ENCODE measurements at places on chromosomes 3 and 15.

DNA sequence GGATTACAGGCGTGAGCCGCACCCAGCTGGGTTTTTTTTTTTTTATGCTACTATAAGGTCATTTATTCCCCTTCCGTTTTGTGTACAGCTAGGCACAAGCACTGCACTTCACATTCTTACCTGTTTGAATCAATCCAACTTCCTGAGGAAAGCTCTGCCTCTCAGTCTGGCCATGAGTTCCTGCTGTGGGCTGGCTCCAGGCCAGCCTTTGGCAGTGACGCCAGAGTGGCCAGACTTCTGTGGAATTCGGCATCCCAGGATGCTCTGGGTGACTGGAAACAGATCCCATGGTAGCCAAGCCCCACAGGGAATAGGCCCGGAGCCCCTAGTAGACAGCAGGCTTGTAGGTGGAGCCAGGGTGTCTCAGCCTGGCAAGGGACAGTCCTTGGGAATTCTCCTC lies 21.5 kb upstream of the TIMP4 start:
- peak; percentile 63 for DNase-seq

DNA sequence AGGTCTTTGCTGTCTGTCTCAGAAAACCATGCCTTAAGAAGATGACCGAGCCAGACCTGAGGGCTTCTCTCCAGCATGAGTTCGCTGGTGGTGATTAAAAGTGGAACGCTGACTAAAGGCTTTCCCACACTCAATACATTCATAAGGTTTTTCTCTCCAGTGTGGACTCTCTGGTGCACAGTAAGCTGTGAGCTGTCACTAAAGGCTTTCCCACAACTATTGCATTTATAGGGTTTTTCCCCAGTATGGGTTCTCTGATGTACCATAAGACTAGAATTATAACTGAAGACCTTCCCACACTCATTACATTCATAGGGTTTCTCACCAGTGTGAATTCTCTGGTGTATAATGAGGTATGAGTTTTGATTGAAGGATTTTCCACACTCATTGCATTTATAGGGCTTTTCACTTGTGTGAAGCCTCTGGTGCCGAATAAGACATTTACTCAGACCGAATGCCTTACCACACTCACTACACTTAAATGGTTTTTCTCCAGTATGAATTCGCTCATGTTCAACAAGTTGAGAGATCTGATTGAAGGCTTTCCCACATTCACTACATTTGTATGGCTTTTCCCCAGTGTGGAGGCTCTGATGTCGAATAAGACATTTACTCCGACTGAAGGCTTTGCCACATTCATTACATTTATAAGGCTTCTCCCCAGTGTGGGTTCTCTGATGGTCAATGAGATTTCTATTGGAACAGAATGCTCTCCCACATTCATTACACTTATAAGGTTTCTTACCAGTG lies 21.9 kb upstream of the ZNF445 start:
- DNase-seq: no peak

GRCh38 chr3:178392511-178392926 lies 143.7 kb upstream of the KCNMB2 start:
- no peak for DNase-seq

- no peak for DNase-seq
Measured at GRCh38 chr3:129195731-129196256, 12.1 kb upstream of the CNBP start.

DNA sequence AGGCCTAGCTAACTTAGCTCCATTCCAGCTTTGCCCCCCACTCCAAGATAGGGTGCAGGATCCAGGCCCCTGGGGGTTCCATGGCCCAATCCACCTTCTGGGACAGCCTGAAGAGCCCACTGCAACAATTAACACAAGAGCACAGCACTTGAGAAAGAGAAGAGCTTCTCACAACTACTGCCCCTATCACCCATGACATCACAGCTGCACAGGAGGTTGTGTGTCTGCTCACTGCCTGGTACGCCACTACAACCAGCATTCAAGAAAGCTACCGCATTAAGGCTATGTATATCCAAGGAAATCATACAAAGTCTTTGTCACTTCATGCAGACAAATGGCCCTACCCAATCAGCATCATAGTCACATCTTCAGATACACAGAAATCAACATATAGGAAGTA lies 62.0 kb downstream of the MYO5A start:
- no peak for DNase-seq

- no peak for DNase-seq
Measured at GRCh38 chr15:68091743-68092142, 37.6 kb downstream of the PIAS1 start.

GRCh38 chr3:5120446-5120845 lies 1.6 kb upstream of the ARL8B start:
- no peak for DNase-seq

GRCh38 chr15:63974021-63974420 lies 72.3 kb downstream of the DAPK2 start:
- no peak for DNase-seq

DNA sequence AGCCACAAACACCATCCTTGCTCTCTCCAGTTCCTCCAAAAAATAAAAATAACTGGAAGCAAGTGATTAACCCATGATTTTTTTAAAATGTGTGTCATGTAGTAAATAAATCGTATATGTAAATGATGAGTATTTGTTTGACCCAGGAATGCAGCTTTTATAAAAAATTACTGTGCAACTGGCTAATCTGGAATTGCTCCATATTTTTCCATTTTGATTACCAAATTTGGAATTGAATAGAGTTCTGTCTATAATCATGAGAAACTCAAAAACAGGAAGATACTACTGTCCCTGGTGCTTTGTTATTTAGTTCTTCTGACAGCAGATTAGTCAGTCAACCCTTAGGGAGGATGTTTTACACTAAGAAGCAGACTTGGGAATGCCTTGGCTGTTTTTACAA lies 116.2 kb downstream of the CCNL1 start:
- no peak for DNase-seq

- no peak for DNase-seq
Measured at GRCh38 chr3:106392915-106393314, 524.1 kb upstream of the CBLB start.

- no peak for DNase-seq
Measured at GRCh38 chr3:47586746-47587145, 8.1 kb upstream of the CSPG5 start.

DNA sequence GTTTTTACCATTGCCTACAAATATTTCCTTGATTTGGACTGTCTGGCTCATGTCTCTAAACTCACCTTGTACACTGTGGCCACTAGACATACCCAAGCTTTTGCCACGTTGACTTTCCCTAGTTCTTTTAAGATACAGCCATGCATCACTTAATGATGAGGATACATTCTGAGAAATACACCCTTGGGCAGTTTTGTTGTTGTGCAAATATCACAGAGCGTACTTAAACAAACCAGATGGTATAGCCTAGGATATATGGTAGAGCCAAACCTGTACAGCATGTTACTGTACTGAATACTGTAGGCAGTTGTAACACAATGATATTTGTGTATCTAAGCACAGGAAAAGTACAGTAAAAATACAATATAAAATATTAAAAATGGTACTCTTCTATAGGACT lies 5.5 kb downstream of the ARHGEF26 start:
- no peak for DNase-seq

GRCh38 chr3:49004352-49005302 lies 2.6 kb upstream of the WDR6 start:
- peak; percentile 84 for DNase-seq

DNA sequence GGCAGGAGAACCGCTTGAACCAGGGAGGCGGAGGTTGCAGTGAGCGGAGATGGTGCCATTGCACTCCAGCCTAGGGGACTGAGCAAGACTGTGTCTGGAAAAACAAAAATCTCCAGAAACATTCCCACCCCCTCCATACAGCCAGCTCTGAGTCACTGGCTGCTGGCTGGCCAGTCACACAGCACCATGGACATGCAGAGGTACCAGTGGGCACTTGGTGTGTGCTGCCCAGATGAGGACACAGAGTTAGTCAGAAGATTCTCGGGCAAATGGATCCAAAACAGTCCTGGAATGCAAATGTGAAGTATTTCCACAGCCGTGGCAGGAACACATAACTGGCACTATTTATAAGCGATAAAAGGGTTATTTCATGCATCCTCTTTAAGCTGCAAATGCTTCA lies 44.6 kb downstream of the BDH1 start:
- DNase-seq: no peak

DNA sequence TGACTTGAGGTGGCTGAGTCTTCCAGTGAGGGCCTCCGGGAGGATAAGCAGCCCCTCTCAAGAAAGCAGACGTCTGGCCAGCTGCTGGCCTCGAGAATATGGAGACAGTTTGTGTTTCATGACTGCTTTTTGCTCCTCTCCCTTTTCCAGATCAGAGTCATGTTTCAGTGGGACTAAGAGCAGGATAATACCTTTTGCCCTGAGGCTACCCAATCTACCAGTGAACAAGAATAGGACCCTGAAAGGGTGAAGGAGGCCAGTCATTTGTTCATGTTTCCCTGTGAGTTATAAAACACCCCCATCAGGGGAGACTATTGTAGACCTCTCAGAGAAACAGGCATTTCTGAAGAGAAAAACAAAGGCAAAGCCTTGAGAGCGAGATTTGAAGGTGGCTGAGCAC lies 137.4 kb downstream of the RYR3 start:
- no peak for DNase-seq

DNA sequence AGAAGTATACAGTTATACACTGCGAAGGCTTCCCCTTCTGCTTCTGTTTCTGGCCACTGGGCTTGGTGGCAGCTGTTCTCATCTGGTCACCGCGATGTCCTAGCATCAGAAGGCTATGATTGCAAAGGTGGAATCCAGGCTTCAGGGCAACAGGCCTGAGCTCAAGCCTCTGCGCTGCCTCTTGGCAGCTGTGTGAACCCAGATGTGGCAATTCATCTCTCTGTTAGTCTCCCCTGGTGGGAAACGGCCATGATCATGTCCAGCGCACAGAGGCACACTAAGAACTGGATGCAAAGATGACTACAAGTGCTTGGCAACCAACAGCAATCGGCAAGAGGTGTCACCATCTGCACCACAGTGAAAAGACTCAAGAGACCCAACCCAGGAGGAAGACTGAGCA lies 78.9 kb downstream of the PCSK6 start:
- DNase-seq: peak; percentile 7

DNA sequence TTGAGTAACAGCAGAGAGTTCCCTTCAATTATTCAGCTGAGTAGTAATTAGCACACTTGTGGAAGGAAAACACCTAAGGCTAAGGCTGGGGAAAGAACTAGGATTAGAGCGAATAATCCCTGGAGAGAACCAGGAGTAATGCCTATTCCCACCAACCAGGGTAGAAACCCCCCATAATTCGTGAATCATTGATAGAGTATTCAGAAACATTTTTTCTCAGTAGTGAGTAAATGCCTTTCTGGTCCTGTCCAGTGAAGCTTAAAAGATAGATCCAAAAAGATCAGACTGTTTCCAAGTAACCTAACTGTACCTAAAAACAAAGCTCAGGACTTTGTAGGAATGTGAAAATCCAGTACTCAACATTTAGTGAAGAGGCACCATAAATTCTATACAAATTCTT lies 71.2 kb downstream of the DGKG start:
- DNase-seq: no peak

GRCh38 chr3:16234281-16234680 lies 30.5 kb downstream of the DPH3 start:
- DNase-seq: no peak

GRCh38 chr3:117488983-117489382 lies 779.4 kb downstream of the TUSC7 start:
- DNase-seq: no peak

GRCh38 chr3:117248153-117248552 lies 538.6 kb downstream of the TUSC7 start:
- no peak for DNase-seq

DNA sequence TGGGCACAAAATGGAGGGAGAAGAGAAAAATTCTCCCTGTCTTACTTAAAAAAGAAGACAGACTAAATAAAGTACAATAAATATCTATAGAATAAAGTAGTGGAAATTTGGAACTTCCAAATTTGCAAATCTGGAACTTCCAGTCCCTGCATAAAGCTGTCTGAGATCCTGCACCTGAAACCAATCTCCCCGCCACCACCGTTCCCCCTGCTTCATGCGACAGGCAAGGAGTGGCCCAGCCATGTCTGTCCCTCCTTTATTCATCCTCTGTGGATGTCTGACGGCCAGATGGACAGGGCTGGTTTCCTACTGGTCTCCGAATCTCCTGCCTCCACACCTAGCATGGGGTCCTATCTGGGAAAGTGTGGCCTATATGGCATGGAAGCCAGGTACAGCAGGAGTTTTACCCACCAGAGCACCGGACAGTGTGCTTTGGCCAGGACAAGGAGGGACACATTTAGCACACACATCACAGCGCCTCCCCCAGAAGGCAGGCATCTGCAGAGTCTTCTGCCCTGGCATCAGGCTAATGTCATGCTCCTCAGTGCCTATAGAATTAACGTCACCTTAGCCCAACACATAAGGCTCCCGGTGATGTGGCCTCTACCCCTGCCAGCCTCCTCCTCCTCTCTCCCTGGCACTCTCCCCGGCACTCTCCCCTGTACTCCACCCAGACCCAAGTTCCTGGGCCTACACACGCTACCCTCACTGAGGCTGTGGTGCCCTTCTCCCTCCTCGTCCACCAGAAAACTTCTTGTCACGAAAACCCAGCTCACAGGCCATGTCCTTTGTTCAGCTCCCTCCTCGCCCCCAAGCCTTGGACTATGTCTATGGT lies 170.8 kb downstream of the XXYLT1 start:
- no peak for DNase-seq

GRCh38 chr15:99983886-99984286 lies 250.6 kb upstream of the LYSMD4 start:
- DNase-seq: no peak

DNA sequence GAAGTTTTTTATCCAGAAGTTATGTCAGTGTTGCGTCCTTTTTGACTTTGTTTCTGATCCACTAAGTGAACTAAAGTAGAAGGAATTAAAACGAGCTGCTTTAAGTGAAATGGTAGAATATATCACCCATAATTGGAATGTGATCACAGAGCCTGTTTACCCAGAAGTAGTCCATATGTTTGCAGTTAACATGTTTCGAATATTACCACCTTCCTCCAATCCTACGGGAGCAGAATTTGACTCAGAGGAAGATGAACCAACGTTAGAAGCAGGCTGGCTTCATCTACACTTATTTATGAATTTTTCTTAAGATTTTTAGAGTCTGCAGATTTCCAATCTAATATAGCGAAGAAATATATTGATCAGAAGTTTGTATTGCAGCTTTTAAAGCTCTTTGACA lies 57.6 kb downstream of the DNAH1 start:
- no peak for DNase-seq

DNA sequence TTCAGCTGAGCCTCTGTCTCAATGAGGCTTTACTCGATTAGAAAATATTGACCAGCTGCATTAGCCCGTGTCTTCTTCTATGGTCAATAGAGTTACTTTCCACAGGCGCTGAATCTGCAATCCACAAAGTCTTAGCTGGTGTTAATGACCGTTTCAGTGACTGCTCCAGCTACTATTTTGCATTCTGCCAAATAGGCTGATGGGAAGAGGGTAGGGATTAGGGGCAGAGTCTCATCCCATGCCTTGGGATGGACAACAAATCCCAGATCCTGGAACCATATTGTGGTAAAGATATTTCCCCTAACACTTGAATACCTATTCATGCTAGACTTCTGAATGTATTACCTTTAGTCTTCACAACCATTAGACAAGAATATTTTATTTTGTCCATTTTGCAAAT lies 29.5 kb upstream of the MAGI1 start:
- DNase-seq: no peak
